Ovary (tissue), 10 donors: ENCODE measurements at places on chromosomes 1 and 21. TPM values are rescaled to one million over a fixed set of nuclear protein-coding genes. Genes with fewer than 3 reads are reported as not detected.

DNA sequence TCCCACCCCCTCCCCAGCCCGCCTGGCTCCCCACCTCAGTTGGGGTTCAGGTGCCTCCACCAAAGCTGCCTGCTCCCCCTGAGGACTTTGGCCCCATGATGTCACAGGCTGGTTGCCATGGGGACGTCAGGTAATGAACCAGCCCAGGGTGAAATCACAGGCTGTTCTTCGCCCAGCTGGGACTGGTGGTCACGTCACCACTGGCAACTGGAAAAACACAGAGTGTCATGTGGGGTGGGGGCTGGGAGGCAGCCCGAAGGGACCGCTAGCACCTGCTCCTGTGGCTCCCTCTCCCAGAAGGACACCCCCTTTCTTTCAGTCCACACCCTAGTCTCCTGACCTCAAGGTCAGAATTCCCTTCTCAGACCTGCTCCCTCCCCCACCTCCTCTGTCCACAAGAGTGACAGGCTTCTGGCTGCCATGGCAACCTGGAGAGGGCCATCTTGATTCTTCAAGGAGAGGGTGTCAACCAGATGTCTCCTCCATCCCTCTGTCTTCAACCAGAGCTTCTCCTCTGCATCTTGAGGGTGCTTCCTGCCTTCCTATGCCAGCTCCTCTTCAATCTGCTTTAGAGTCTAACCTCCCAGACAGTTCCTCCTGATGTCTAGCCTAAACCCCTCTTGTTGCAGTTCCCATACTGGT lies 6.2 kb downstream of the FAM131C start:
- no peak for DNase-seq
- H3K4me1 ChIP-seq = no peaks in the 10 kb centered on the region
- H3K4me3 ChIP-seq = no peak overlapping the region
- no peaks in the 10 kb centered on the region for H3K36me3 ChIP-seq
- no peaks in the 10 kb centered on the region for H3K27me3 ChIP-seq

- no peak for DNase-seq
- H3K4me1 ChIP-seq = peaks cover 25% of the 10 kb centered on the region
- no peak overlapping the region for H3K27ac ChIP-seq
- no peak overlapping the region for H3K4me3 ChIP-seq
- H3K36me3 ChIP-seq = no peaks in the 10 kb centered on the region
- H3K27me3 ChIP-seq = no peaks in the 10 kb centered on the region
Measured at GRCh38 chr1:51644533-51645197, 27.8 kb downstream of the OSBPL9 start.

Gene OR2T29
- polyA plus RNA-seq = not detected

Gene LORICRIN
- not detected for polyA plus RNA-seq

Gene COL8A2
- polyA plus RNA-seq = 4.6 TPM

Gene PEAR1
- 13.7 TPM for polyA plus RNA-seq
